Activated T-cell treated with anti-CD3 and anti-CD28 coated beads, Interleukin-2, amount 50 U/mL, for 72 hours (primary cell): ENCODE measurements at places on chromosomes 12 and 14. TPM values are rescaled to one million over a fixed set of nuclear protein-coding genes. Genes with fewer than 3 reads are reported as not detected.

BCAT1 gene
- 71.1 TPM for total RNA-seq

WNT1 gene
- total RNA-seq = not detected

GRCh38 chr12:119694111-119694510, 26.2 kb downstream of the PRKAB1 start:
- H3K36me3 ChIP-seq = peaks cover 2% of the 10 kb centered on the region
- no peak for DNase-seq
- H3K4me3 ChIP-seq = no peak overlapping the region
- no peaks in the 10 kb centered on the region for H3K4me1 ChIP-seq
- H3K27ac ChIP-seq = no peak overlapping the region

GRCh38 chr12:54650409-54650808, 2.2 kb upstream of the DCD start:
- no peak for DNase-seq
- H3K27me3 ChIP-seq = peaks cover 40% of the 10 kb centered on the region
- no peaks in the 10 kb centered on the region for H3K4me1 ChIP-seq
- no peak overlapping the region for H3K27ac ChIP-seq

- H3K36me3 ChIP-seq = no peaks in the 10 kb centered on the region
- DNase-seq = no peak
- H3K27ac ChIP-seq = no peak overlapping the region
- no peak overlapping the region for H3K4me3 ChIP-seq
- H3K4me1 ChIP-seq = no peaks in the 10 kb centered on the region
Measured at GRCh38 chr12:91400271-91400670, 217.7 kb upstream of the DCN start.
